Thoracic aorta (tissue), 2 donors: ENCODE measurements at places on chromosomes 13 and 19.

GRCh38 chr13:111184458-111185401 lies 69.6 kb downstream of the ARHGEF7 start:
- DNase-seq: no peak

DNA sequence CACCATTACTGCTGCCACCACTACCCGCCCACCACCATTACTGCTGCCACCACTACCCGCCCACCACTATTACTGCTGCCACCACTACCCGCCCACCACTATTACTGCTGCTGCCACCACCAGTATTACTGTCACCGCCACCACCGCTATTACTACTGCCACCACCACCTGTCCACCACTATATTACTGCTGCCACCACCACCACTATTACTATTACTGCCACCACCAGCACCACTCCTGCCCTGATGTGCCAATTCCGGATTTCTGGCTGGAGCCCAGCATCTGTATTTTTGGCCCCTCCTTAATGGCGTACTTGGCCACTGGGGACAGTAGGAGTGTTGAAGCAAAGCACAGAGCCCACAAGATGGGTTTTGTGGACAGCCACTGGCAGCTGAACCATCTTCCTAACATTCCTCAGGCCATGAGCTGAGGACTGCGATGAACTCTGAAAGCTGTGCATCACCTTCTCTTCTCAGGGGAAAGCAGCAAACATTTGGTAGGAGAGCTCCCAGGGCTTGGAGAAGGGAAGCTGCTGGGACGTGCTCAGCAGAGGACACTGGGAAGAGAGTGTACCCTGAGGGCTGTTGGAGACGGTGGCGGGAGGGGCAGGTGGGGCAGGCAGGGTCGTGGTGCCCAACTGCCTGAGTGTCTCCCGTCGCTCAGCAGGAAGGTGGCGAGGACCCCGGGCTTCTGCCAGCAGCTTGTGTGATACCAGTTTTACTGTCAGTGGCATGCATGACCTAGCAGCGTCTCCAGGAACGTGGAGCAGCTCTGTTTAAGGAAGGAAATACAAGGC lies 23.0 kb downstream of the CUL4A start:
- no peak for DNase-seq

DNA sequence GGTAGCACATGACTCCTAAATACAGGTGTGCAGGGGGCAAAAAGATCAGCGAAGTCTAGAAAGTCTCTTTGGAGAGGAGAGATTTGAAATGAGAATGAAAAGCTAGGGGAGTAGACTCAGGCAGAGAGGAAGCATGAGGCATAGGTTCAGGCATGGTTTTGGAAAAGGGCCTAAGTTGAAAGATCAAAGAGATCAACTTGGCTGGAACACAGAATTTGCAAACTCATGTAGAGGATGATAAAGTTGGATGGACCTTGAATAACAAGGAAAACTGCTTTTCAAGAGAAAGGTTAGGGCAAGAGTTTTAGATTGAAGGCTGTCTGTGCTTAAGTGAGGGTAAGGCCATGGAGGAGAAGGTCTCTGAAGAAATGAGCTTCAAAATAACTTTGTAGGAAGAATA lies 47.4 kb upstream of the UBAC2 start:
- no peak for DNase-seq

- DNase-seq: peak; percentile 2
Observed at GRCh38 chr19:9586764-9587163, 2.5 kb upstream of the ZNF121 start.

DNA sequence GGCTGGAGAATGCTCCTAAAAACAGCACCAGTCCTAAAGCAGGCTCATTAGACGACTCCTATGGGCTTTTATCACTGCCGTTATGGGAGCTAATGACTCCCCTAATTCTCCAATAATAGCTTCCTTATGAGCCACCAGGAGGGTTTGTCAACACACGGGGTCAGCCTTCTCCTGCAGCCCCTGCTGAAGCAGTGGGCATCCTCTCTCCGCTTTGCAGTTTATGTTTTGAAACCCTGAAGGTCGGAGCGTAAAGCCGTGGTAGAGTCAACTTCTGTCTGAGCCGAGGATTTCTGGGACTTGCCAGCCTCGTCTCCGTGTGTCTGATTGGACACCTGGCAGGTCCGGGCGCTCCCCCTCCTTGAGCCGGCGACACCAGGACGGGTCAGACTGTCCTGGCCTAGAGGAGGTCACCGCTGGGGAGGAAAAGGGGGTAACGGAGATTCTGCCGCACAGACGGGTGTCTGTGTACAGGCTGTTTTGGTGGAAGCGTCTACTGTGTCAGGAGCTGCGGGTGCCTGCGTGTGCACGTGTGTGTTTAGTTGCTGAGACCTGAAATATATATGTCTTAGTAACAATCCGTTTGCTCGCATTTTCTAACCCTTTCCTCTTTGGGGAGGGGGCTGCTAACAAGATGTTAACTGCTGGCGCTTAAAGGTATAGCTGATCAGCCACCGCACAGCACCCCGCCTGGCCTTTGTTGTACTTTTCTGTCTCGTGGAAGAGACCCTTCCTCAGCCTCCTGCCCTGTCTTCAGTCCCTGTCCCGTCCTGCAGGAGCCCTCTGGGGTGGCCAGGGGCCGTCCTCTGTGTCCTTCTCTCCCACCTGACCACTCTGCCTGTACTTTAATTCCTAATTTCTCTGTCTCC lies 1.9 kb downstream of the KDM4B start:
- DNase-seq: no peak
